ENCODE measurements at places on chromosomes 1 and 21.

DNA sequence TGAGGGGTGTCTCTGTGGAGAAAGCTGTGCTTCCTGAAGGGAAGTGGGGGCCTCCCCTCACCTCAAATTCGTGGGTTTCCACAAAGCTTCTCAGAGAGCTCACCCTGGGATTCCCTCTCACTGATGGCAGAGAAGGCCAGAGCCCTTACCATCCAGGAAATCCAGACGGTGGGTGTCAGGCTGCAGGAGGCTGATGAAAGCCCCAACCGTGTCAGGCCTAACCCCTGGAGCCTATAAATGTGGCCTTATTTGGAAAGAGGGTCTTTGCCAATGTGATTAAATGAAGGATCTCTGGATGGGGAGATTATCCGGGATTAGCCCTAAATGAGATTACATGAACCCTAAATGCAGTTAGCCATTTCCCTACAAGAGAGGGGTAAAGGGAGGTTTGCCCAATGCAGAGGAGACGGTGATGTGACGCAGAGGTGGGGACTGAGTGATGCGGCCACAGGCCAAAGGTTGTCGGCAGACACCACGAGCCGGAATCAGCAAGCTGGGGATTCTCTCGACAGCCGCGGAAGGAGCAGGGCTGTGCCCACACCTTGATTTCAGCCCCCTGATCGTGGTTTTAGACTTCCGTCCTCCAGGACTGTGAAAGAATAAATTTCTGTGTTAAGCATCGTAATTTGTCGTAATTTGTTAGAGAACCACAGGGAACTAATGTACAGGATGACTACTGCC, 82.6 kb downstream of the TOMM20 start:
- no peak for DNase-seq

GRCh38 chr21:29293495-29293894, 5.2 kb upstream of the BACH1 start:
- peak; percentile 62 for DNase-seq

- DNase-seq: peak; percentile 51
These were observed 61.5 kb downstream of the CD58 start for GRCh38 chr1:116508984-116509980.

DNA sequence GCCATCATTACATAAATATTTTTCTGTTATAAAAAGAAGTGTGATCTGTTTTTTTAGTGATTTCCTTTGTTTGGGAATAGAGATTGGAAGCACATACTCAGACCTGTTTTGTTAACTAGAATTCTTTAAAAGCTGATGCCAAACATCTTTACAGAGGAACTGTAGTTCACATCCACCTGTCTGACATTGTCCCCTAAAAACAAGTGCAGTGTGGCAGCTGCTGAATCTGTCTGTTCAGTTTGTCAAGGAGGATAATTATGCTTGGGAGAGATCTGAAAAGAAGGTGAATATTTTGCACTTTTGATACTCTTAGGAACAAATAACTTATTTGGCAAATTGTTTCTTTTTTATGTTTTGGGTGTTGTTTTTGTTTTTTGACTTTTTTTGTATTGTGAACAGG, 13.6 kb downstream of the AGMAT start:
- no peak for DNase-seq

GRCh38 chr1:203163891-203164635, 11.6 kb downstream of the MYBPH start:
- no peak for DNase-seq

- DNase-seq: no peak
These were observed 110.7 kb upstream of the KIAA0040 start for GRCh38 chr1:175303201-175303707.
